GM12878 (cell line): ENCODE measurements at places on chromosomes 12 and 14. TPM values are rescaled to one million over a fixed set of nuclear protein-coding genes. Genes with fewer than 3 reads are reported as not detected.

The DEGS2 gene
- 1.8 and 2.5 TPM in 2 replicates for total RNA-seq

DNA sequence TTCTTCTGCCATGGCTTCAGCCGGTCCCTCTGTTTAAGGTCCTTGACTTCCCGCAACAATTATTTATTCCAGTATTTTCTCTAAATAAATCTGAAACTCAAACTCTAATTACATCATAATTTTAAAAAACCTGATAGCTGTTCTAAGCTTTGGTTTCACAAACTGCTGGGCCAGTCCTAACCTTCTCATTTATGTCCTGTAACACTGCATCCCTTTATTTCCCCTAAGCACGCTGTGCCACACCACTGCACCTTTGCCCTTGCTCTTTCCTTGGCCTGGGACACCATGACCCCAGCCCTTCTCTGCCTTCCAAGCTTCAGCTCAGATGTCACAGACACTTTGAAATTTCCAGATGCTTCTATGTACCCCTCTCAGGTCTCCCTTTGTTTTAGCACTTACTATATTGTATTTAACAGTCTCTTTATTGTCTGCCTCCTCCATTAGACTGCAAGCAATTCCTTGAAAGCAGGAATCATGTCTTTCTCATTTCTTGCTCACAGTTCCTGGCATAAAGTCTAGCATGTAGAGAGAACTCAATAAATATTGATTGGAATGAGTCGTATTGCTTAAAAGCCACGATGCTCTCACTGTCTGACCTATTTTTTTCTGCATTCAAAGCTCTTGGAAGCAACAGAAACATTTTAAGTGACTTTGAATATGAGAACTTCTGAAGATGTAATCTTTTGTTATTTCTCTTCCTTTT, 111.1 kb downstream of the ERGIC2 start:
- no peak for DNase-seq

DNA sequence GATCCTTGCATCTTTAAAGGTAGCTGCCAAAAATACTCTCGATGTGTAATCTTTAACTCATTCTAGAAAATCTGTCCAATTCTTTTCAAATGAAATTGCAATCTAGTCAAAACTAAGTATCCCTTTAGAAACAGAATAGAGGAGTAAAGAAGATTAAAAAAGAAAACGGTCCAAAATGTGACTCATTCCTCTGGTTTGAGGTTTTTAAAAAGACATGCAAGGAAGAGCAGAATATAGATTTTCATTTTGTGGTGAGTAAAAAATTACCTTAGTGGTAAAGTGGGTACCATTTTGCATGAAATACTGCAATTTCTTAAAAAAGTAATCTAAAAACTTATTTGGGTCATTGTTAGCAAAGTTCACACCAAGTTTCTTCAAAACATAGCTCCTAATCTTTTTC, 108.4 kb downstream of the BRMS1L start:
- DNase-seq, result peak; percentile 33

DNA sequence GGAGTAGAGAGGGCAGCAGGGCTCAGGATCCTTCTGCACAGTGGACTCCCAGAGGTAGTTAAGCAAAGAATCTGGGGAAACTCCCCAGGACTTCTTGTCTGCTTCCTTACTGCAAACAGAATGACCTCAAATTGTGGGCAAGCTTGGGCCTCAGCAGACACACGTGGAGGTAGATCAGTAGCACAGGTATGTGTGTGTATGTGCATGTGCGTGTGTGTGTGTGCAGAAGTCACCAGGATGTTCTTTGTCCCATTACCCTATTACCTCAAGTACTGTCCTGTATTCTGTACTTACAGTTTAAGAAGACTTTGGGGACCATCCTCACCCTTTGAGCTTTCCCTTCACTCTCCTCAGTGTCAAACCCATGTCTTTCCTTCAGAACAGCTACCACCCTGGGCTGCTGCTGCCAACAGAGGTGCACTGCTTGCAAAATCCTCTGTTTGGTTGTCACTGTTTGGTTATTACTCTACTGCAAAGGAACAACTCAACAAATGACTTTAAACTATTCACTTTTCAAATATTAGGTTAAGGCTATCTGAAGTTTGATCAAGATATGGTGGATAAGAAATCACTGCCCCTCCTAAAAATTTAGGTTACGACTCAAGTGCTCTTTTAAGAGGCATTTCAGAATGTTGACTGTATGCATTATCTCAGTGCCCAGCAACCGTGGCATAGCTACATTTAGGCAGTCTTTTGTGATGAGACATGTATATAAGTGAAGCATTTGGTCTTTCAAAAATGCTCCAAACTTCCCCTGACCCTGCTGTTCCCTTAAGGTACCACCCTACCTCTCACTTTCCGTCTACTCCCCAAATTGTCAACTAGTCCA, 78.2 kb upstream of the MBIP start:
- DNase-seq, result no peak

DNA sequence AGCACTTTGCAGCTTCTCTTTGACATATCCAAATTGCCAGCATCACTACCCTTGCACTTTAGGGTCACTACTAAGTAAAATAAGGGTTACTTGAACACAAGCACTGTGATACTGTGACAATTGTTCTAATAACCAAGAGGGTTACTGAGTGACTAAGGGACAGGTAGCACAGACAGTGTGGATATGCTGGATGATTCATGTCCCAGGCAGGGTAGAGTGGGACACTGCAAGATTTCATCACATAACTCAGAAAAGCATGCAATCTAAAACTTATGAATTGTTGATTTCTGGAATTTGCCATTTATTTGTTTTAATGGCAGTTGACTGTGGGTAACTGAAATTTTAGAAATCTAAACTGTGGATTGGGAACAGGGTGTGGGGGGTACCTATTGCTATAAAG, 218.8 kb downstream of the KITLG start:
- DNase-seq, result no peak

GRCh38 chr12:124233846-124234640, 60.9 kb upstream of the RFLNA start:
- no peak for DNase-seq

The PLEKHG7 gene
- total RNA-seq, result 1.1 and 1.3 TPM in 2 replicates

The TMCC3 gene
- 20.5 and 22.5 TPM in 2 replicates for total RNA-seq

DNA sequence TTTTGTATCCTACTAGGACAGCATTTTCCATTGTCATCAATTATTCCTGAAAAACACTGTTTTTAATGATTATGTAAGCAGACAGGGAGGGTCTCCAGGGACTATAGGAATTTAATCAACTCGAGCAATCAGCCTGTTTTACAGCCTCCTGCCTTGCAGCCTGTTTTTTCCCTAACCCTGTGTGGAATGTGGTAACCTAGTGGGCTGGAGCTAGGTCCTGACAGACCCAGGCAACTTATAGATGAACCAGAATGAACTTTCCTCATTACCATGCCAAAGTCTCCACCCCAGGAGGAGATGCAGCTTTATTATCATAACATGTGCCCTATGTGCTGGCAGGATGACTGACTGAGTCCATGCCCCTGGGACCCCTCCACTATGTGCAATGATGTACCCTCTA, 375.1 kb downstream of the BMP4 start:
- DNase-seq, result no peak

- no peak for DNase-seq
Measured at GRCh38 chr12:93773122-93773871, 96.1 kb downstream of the CRADD start.

The VPS37B gene
- 68.6 and 68.7 TPM in 2 replicates for total RNA-seq

- no peak for DNase-seq
Measured at GRCh38 chr14:71304690-71305089, 397.4 kb downstream of the PCNX1 start.

The KSR2 gene
- total RNA-seq, result 0.05 and 0.10 TPM in 2 replicates

- peak; percentile 89 for DNase-seq
Measured at GRCh38 chr12:27284751-27285150, 40.7 kb downstream of the STK38L start.

DNA sequence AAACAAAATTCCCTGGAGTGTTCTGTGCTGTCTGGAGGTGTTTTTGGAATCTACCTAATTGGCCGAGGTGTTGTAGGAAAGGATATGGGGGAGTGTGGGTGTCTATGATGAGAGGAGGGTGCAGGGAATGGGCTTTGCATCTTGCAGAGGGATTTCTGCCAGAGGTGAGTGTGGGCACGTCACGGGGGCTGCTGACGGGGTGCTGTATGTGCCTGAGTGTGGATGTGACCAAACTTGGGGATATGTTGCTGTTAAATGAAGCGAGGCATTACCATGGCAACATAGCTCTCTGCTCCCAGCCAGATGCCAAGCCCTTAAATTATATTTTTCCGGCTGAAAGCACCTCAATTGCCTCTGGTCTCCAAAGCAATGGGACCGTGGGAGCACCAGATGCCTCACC, 44.3 kb upstream of the SPTLC2 start:
- no peak for DNase-seq

DNA sequence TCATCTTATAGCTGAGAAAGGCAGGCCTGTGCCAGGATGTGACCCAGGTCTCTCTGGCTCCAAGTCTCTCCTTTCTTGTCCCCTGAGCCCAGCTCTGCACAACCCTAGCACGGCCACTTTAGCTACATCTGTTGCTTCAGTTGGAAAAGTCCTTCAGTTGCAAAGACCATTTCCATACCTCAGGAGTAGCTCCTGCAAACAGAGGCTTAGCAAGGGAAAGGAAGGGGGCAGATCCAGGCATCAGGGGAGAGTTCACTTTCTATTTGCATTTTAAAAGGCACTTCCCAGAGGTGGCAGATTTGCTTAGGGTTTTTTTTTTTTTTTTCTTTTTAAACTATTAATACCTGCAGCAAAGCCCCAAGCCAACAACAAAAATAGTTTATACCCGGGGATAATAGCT, 3.0 kb upstream of the PITPNM2 start:
- no peak for DNase-seq

The MYH7 gene
- 0.10 and 0.11 TPM in 2 replicates for total RNA-seq

DNA sequence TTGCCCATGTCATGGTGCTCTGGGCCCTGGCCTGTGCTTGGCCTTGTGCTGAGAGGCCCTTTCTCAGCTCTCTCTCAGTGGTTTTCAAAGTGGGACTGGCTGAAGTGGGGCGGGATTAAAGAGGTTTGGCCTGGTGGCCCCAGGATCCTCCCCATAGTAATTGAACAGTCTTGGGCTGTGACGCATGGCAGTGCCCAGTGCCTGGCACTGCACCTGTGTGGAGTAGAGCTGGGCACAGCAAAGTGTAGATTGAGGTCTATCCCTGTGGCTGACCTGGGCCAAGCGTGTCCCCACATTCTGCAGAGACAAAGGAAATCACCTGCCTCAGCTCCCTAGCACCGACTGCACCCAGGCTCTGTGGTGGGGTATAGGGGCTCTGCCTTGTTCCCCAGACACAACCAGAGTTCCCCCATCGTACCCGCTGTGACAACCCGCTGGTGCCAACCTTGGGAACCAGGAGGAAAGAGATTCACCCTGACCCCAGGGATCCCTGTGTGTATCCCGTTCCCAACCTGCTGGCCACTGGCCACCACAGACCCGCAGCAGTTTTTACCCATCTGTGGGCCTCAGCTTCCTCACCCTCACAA, 9.9 kb upstream of the CYP46A1 start:
- no peak for DNase-seq
